T follicular helper cell (primary cell): ENCODE measurements at places on chromosomes 3 and 15.

GRCh38 chr3:165874663-165875489 lies 37.7 kb upstream of the BCHE start:
- no peak for DNase-seq

GRCh38 chr15:59997070-59997701 lies 6.9 kb upstream of the FOXB1 start:
- DNase-seq = no peak

GRCh38 chr3:157310329-157311052 lies 126.2 kb upstream of the PTX3 start:
- no peak for DNase-seq

DNA sequence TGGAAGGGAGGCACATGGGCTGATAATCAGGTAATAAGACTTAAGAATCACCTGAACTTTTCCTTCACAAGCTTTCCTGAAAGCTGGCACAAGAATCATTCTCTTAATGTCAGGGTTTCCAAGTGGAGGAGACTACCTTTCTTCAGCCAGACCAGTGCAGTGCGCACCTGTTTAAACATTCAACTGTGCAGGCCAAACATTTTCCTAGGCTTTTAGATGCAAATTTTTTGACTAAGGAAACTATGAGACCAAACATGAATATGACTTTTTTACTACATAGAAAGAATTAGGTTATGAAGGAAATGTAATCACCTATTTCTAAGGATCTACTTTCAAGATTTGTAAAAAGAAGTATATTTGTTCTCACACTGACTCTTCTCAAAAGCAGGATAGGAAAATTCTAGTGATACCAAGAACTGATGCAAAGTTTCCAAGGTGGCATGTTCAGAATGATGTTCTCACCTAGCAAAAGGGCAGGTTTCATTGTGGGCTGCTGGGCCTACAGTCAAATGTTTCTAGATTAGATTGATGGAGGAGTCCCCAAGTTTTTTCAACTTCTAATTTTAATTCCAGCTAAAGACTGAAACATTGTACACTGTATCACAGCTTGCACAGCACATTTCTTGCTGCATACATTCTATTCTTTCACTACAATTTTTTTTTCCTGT lies 339.1 kb downstream of the TIGIT start:
- DNase-seq = no peak

DNA sequence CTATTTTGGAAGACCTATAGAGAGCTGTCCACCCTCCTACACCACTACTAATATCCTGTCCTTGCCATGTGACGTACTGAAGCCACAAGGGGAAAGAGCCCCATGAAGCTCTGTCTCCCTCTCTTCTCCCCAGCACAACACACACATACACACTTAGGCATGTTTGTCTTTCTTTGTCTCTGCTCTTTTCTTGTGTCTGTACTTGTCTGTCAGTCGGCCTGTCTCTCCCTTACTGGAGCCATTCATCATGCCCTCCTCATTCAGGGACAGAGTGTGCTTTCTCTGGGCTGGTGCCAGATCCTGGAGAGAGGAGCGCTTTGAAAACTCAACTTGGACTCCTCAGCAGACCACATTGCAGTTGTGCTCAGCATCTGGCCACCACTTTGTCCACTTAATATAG lies 47.6 kb downstream of the PSMD6 start:
- DNase-seq = no peak

DNA sequence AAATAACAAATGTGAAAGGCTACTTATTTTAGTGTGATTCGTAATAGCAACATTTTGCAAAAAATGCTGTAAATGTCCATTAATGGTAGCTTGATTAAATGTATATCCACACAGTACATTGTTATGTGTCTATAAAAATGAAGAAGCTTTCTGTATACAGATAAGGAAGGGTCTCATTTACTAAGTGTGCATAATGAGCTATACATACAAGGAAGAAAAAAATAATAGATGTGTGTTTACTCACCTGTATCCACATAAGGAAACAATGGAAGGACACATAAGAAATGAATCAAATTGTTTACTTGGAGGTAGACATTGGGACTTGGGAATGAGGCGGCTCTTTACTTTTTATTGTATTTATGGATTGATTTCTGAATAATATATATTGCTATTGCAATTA lies 34.9 kb downstream of the MED12L start:
- DNase-seq = no peak

- DNase-seq = no peak
Observed at GRCh38 chr3:12393894-12394293, 90.4 kb upstream of the TSEN2 start.

- DNase-seq = no peak
Observed at GRCh38 chr15:29107971-29108645, 161.5 kb downstream of the NSMCE3 start.

DNA sequence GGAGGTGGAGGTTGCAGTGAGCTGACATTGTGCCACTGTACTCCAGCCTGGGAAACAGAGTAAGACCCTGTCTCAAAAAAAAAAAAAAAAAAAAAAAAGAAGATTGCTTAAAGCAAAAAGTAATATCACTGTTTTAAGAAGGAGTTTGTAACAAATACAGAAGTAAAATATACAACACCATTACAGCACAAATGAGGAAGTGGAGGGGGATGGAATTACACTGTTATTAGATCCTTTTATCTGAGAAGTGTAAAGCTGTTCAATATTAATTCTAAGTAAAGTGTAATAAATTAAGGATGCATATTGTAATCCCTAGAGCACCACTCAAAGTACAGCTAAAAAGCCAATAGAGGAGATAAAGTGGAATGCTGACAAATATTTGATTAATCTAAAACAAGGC lies 47.0 kb upstream of the SNRPA1 start:
- DNase-seq = no peak

- no peak for DNase-seq
Observed at GRCh38 chr3:172225215-172225707, 185.9 kb downstream of the FNDC3B start.

DNA sequence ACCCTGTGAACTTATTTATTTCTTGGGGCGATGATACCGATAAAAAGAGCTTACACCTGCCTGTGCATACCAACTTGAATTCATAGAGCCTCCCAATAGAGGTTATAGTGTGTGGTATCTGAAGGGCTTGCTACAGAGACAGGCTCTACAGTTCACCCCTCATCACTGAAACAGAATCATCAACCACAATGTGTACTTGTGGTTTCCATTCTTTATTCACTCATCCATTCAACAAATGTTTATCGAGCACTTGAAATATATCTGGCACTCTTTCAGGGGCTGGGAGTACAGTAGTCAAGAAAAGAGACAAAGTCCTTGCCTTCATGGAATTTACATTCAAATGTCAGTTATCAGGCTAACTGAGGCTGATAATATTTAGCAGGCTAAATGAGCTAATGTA lies 134.4 kb upstream of the SKOR1 start:
- no peak for DNase-seq

DNA sequence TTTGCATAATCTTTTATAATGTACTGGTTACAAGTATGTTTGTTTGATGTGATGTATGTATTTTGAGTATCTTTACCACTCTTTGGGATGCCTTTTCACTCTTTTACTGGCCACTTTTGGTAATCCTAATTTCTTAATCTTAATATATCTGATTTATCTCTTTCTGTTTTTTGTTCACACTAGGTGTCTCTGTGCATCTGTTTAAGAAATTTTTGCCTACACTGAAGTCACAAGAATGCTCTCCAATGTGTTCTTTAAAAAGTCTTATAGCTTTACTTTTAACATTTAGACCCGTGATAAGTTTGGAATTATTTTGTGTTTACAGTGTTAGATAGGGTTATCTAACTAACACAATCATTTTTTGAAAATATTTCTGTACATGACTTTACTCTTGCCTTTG lies 659.1 kb downstream of the SI start:
- no peak for DNase-seq

- peak; percentile 6 for DNase-seq
Observed at GRCh38 chr15:73052653-73053397, 562 bp downstream of the NEO1 start.

GRCh38 chr15:78070049-78070700 lies 7.3 kb downstream of the TBC1D2B start:
- peak; percentile 39 for DNase-seq

DNA sequence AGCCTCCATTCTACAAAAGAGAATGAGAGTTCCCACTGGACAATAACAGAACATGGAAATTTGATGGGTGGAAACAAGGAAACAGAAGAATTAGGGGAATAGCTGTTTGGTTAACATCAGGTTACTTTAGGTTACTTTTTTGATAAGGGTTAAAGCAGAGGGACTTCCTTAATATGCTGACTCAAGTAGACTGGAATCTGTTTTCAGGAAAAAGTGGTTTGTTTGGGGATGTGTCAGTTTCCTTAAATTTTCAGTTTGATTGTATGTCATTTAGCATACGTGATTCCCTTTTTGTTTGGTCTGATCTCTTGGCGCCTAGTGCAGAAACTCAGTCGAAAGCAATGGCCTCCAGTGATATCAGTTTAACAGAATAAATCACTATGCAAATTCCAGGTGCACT lies 411.8 kb upstream of the GRM7 start:
- no peak for DNase-seq

GRCh38 chr3:97291901-97292300 lies 472.7 kb upstream of the ARL6 start:
- DNase-seq = no peak

DNA sequence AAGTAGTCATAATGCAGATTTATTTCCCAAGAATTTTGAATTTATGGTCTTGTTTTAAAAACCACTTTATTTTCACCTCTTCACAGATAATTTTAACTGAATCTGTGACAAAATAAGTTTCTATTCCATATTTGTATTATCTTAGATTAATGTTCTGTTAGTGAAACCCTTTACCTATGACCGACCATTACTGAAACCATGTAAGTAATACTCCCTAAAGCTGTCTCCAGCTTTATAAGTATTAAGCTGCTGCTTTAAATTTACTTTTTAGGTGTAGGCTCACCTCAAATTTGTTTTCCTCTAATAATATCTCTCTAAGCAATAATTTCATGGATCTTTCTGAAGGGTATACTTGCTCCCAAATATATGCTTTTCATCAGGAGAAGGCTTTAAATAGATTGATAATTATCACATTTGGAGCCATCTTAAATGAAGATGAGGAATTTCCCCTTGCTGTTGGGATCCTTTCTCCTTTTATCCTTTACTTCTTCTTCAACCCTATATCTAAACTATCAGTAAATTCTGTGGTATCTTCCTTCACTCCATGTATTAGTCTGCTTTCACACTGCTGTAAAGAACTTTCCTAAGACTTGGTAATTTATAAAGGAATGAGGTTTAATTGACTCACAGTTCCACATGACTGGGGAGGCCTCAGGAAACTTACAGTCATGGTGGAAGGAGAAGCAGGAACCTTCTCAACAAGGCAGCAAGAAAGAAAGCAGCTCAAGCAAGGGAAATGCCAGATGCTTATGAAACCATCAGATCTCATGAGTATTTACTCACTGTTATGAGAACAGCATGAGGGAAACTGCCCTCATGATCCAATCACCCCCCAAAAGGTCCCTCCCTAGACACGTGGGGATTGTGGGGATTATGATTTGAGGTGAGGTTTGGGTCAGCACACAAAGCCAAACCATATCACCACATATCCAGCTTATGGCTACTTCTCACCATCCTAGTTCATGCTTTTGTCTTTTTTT lies 92.3 kb upstream of the P2RY1 start:
- DNase-seq = no peak

DNA sequence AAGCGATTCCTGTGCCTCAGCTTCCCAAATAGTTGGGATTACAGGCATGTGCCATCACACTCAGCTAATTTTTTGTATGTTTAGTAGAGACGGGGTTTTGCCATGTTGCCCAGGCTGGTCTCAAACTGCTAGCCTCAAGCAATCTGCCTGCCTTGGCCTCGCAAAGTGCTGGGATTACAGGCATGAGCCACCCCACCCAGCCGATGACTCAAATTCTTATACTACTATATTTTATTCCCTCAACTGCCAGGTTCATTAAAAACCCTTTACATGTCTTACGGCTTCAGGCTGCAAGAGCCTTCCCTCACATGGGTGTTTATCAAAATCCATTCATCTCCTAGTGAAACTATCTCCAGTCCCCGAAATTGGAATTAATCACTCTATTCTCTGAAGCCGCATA lies 63.4 kb downstream of the CBLB start:
- no peak for DNase-seq

DNA sequence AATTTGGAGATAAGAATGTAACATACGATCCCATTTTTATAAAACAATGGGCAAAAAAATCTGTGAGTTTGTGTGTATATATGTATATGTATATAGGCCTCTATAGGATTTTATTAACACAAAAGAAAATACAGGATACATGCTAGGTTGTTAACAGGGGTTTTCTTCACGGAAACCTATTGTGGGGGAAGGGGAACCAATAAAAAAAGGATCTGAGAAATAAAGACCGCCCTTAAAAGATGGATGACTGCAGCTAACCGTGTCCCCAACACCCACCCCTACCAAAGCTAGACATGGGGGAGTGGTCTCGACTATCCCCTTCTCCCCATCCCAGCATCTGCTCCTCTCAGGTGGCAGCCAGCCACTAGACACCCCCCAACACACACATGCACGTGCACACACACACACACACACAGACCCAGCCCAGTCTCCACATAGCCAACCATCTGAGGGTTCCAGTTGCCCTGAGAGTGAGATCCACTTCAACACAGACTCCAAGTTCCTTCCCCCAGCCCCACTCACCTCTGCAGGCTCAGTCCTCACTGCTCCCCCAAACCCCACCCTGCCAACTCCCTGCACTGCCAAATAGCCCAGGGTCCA lies 132.9 kb downstream of the TPRA1 start:
- no peak for DNase-seq

DNA sequence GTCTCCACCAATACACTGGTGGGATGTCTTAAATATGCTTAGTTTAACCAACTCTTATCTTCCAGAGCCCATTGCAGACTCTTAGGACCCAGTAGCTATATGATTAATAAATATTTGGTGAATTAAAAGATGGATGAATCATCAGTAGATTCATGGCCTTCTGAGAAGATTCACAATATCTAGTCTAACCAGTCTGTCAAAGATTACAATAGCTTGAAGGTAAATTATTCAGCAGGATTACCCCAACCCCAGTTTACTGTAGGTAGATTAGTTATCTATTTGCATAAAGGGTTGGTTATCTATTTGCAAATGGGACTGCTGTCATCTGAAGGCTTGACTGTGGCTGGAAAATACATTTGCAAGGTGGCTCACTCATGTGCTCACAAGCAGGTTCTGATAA lies 239.4 kb upstream of the THRB start:
- DNase-seq = no peak

GRCh38 chr15:78054966-78055365 lies 22.5 kb downstream of the TBC1D2B start:
- peak; percentile 37 for DNase-seq

- DNase-seq = no peak
Observed at GRCh38 chr3:71201939-71202338, 381.6 kb downstream of the FOXP1 start.

DNA sequence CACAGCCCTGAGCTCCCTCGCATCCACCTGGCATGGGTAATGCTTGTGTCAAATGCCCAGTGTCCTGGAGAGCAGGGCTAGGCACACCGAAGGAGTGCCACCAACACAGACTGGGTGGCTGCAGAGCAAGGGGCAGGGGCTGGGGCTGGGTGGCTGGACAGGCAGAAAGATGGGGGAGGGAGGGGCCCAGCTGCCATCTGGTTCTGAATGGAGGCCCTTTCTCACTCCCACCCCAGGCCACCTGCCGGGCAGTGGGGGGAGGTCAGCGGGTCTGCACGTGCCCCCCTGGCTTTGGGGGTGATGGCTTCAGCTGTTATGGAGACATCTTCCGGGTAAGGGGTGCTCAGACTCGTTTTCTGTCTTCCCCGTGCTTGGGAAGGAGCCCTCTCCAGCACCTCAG lies 17.0 kb downstream of the STAB1 start:
- DNase-seq = no peak
